ENCODE measurements at places on chromosomes 6 and 20.

DNA sequence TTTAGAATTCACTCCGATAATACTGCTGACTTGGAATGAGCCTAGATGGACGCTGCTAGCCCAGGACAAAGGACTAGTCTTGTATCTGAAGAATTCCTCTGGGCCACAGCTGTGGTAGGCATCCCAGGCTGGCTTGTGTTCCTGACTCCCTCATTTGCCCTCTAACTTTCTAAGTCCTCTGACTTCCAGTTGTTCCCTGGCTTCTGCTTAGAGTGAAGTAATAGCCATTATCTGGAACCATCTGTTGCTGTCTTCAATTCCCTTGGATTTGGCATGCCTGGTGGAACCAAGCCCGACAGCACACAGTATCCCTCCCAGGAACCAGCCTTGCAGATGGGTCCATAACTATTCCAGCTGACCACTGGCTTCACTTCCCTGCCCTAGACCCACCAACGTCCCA lies 376.0 kb downstream of the SYNE1 start:
- no peak for DNase-seq

- no peak for DNase-seq
These were observed 111.5 kb downstream of the TIAM2 start for GRCh38 chr6:155106456-155107115.

DNA sequence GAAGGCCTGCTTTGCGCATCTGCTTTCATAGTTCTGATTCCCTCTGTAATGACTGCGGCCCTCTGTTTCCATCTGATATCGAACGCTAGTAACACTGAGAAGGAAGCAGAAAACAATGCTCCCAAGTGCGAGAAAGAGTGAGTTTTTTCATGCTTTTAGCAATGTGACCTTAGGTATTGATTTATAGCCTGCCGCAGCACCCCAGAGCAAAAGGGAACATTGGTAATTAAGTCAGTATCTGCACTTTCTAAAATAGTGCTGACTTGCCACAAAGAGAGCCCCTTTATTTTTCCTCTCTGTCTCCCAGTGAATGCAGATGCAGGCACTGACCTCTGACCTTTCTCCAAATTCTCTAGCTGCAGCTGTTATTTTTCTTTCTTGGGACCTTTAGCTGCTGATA lies 129.8 kb downstream of the HDGFL1 start:
- no peak for DNase-seq

- no peak for DNase-seq
These were observed 30.8 kb downstream of the AGPAT4 start for GRCh38 chr6:161242779-161243693.

- no peak for DNase-seq
These were observed 220.0 kb upstream of the KCNQ5 start for GRCh38 chr6:72401865-72402264.

Data from vagina (tissue), 2 donors.